ENCODE measurements at places on chromosomes 13 and 19. TPM values are rescaled to one million over a fixed set of nuclear protein-coding genes. Genes with fewer than 3 reads are reported as not detected.
A peak's percentile ranks its signal among the peaks of the same experiment; 100 is the strongest.

- DNase-seq: peak; percentile 43
These were observed 2.5 kb upstream of the RFPL4AL1 start for GRCh38 chr19:55766466-55766865.

SYT5 gene
- not detected for total RNA-seq

- no peak for DNase-seq
These were observed 13.2 kb upstream of the ASF1B start for GRCh38 chr19:14149509-14149994.

ATP1A3 gene
- 1.6 TPM for total RNA-seq

DNA sequence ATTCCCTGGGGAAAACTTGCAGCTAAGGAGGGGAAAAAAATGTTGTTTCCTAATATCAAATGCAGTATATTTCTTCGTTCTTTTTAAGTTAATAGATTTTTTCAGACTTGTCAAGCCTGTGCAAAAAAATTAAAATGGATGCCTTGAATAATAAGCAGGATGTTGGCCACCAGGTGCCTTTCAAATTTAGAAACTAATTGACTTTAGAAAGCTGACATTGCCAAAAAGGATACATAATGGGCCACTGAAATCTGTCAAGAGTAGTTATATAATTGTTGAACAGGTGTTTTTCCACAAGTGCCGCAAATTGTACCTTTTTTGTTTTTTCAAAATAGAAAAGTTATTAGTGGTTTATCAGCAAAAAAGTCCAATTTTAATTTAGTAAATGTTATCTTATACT lies 33.6 kb downstream of the TNFSF11 start:
- no peak for DNase-seq

DNA sequence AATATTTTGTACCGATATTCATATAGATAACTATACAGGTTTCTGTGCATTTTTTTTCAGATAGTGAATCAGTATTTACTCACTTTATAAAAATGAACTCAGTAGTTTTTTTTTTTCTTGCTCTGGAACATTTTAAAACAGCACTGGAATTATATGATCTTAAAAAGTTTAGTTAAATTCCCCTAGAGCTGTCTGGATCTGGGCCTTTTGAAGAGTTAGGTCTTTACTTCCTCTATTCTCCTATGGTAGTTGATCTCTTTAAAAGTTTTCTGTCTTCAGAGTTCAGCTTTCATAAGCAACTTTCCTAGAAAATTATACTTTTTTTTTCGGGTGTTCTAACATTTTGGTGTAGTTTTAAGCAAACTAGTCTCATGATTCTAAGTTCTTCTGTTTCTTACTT lies 21.8 kb upstream of the RBM26 start:
- no peak for DNase-seq

CKM gene
- 0.06 TPM for total RNA-seq

DNA sequence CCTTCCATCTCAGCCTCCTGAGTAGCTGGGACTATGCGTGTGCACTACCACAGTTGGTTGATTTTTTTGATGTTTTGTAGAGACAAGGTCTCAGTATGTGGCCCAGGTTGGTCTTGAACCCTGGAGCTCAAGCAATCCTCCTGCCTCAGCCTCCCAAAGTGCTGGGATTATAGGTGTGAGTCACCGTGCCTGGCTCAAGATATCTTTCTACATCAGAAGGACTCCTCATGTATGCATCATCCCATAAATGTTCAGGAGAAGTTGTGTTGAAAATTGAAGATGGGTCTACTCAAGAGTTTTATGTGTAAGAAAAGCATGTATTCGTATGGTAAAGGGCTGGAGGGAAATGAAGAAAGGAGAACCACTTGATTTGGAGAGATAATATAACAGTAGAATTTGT lies 71.8 kb upstream of the STK24 start:
- no peak for DNase-seq

- no peak for DNase-seq
These were observed 184.6 kb downstream of the GPC6 start for GRCh38 chr13:93411186-93411680.

AP1M2 gene
- total RNA-seq: 2.7 TPM

- no peak for DNase-seq
These were observed 1.9 kb downstream of the TSHZ3 start for GRCh38 chr19:31347354-31347753.

GRCh38 chr13:40345654-40346372 lies 320.6 kb downstream of the FOXO1 start:
- DNase-seq: no peak

DNA sequence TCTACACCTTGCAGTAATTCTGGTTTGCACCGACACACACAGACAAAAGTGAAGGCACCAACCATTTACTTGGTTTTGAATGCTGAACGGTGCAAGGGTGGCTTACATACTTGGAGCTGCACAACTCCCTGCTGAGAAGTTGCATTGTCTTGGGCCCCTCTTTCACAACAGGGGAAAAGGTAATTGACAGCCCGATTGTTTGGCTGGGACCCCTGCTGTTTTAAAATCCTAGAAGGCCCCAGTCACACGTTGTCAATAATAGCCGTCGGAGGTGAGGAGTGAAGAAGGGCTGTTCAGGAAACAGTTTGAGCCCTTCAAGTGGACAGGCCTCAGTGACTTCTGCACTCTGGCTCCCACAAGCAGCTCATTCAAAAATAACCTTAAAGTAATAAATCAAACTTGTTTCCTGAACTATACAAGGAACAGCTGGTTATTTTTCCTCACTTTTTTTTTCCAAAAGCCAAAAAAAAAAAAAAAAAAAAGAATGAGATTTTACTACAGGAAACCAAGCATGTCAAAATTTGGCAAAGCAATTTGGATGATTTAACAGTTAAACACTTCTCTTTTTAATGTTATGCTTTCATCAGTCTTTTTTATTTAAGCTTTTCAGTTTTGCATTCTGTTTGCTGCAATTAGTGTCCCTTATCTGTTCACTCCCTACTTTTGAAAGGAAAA lies 19.0 kb upstream of the SPRY2 start:
- no peak for DNase-seq

GRCh38 chr13:72504131-72504841 lies 223.1 kb downstream of the MZT1 start:
- DNase-seq: no peak

DNA sequence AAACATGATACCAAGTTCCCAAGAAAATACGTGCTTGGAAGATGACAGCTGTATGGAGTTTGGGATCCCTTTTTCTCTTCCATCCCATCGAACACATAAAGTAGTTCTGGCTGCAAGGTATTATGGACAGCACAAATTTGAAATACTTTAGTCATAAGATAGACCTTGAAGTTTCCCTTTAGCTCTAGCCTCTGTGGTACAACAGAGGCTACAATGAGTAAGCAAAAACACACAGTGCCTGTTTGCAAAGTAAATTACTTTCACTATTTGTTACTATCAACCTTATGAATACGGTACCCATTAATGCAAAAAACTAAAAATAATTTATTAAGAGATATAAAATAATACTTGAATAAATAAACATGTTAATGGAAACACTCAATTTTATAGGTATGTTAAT lies 21.0 kb upstream of the LRCH1 start:
- no peak for DNase-seq

- DNase-seq: no peak
These were observed 8.5 kb downstream of the SIGLEC7 start for GRCh38 chr19:51150627-51151026.

Data from Daoy (cell line).